ENCODE measurements at places on chromosomes 12 and 14. TPM values are rescaled to one million over a fixed set of nuclear protein-coding genes. Genes with fewer than 3 reads are reported as not detected.

DNA sequence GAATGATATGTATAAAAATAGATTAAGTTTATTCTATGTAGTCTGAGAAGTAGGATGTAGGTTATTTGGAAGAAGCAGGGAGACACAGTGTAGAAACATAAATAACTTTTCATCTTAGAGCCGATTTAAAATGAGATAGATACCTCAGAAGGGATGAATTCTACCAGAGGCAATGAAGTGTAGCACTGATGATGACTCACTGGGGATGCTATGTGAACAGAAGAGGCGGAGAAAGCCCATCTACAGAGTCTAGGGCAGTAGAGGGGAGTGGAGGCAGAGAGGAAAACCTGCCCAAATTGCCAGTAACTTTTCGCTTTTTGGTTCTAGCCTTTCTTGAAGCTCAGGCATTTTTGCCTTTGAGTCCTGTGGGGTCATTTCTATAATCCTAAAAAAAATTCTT lies 451.8 kb downstream of the ATP23 start:
- no peak overlapping the region for H3K27ac ChIP-seq
- no peak overlapping the region for H3K4me3 ChIP-seq
- DNase-seq, result no peak
- H3K36me3 ChIP-seq, result no peaks in the 10 kb centered on the region
- H3K4me1 ChIP-seq, result no peaks in the 10 kb centered on the region
- H3K27me3 ChIP-seq, result no peaks in the 10 kb centered on the region

- H3K27ac ChIP-seq, result no peak overlapping the region
- H3K4me1 ChIP-seq, result no peaks in the 10 kb centered on the region
- no peaks in the 10 kb centered on the region for H3K27me3 ChIP-seq
- DNase-seq, result no peak
- H3K4me3 ChIP-seq, result no peak overlapping the region
These were observed 8.7 kb downstream of the OR11H4 start for GRCh38 chr14:20247646-20248246.

DNA sequence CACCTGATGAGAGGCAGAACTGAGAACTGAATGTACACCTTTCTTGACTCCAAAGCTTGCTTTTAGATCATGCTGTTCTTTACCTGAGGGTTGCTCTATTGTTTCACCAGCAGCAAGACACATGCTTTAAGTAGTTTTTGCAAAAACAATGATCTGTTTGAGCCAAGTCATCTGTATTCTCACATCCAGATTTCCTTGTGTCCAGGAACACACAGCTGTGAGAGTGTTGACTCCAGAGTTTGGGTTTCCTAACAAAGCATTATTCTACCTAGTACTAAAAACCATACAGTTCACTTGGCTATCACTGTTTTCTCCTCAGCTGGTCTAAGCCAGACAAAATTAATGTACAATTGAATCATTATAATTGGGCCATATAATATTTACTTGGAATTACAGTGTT lies 120.4 kb downstream of the STAB2 start:
- no peaks in the 10 kb centered on the region for H3K4me1 ChIP-seq
- H3K27ac ChIP-seq, result no peak overlapping the region
- DNase-seq, result no peak
- H3K36me3 ChIP-seq, result no peaks in the 10 kb centered on the region
- H3K27me3 ChIP-seq, result no peaks in the 10 kb centered on the region

- peaks cover 1% of the 10 kb centered on the region for H3K4me1 ChIP-seq
- H3K36me3 ChIP-seq, result no peaks in the 10 kb centered on the region
- no peak overlapping the region for H3K27ac ChIP-seq
- no peak overlapping the region for H3K4me3 ChIP-seq
- no peaks in the 10 kb centered on the region for H3K27me3 ChIP-seq
These were observed 72.1 kb upstream of the DUSP6 start for GRCh38 chr12:89424389-89424788.

DNA sequence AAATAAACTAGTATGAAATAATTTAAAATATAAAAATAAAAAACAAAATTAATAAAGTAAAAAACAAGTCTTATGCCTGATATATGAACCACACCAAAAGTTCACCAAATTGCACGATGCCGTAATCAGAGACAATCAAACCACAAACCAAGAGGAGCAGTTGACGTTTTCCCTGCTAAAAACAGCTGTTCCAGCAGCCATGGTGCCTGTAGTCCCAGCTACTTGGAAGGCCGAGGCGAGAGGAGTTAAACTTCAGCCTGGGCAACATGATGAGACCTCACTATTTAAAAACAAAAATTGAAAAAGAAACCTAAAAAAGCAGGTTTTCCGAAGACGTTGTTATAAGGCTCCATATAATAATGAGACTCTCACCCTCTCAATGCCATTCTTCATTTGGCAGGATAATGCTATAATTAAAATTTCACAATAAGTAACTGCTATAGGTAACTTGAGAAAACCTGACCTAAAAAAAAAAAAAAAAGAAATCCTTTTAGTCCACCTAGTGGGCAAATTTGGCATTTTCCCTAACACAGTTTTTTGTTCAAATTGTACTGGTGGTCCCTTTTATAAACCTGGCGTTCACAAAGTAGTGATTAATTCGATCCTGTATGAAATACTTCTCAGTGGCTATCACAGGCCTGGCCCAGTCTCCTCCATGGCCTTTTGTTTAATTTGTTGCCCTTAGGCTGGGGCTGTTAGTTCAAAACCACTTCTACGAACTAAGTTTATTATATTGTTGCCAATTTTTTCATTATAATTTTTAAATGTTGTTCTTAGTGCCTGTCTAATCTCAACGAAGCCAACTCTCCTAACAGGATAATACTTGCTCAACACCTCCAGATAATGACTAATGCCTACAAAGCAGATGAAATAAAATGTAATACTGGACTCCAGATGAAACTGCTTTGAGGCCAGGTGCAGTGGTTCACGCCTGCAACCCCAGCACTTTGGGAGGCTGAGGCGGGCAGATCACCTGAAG lies 62.1 kb downstream of the TNFAIP2 start:
- no peak overlapping the region for H3K27ac ChIP-seq
- DNase-seq, result peak; percentile 68
- H3K36me3 ChIP-seq, result no peaks in the 10 kb centered on the region
- no peaks in the 10 kb centered on the region for H3K4me1 ChIP-seq
- peaks cover 15% of the 10 kb centered on the region for H3K27me3 ChIP-seq
- no peak overlapping the region for H3K4me3 ChIP-seq

DNA sequence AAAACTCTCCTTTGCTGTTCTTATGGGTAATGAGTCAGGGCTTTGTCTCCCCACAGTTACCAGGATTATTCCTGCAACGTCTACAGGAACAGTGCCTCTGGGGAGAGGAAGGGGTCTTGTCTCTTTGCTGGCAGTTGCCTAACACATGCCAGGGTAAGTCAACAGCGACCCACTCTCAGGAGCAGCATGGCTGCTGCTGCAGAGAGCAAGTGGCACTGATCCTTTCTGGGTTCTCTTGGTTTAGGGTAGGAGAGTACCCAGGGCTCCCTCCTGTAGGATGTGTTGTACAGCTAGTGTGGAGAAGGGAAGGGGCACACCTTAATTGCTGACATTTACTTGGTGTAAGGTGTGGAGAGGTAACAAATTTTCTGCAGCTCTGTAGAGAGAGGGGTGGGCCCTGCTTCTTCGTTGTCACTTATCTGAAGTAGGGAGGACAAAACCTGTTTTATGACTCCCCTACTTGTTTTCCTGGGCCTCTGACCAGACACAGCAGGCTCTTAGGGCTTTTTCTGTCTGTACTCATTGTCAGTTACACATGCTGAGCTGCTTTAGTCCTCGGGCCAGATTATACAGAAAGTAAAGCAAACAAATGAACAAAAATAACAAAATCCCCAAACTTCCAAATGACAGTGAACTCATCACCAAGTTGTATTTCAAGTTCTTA lies 168.2 kb downstream of the ACSS3 start:
- no peaks in the 10 kb centered on the region for H3K27me3 ChIP-seq
- H3K27ac ChIP-seq, result no peak overlapping the region
- H3K4me1 ChIP-seq, result no peaks in the 10 kb centered on the region
- H3K36me3 ChIP-seq, result no peaks in the 10 kb centered on the region
- no peak for DNase-seq

- DNase-seq, result no peak
- peaks cover 8% of the 10 kb centered on the region for H3K4me1 ChIP-seq
- no peaks in the 10 kb centered on the region for H3K27me3 ChIP-seq
- no peak overlapping the region for H3K27ac ChIP-seq
These were observed 1085.4 kb downstream of the SLC6A15 start for GRCh38 chr12:83827193-83827592.

DNA sequence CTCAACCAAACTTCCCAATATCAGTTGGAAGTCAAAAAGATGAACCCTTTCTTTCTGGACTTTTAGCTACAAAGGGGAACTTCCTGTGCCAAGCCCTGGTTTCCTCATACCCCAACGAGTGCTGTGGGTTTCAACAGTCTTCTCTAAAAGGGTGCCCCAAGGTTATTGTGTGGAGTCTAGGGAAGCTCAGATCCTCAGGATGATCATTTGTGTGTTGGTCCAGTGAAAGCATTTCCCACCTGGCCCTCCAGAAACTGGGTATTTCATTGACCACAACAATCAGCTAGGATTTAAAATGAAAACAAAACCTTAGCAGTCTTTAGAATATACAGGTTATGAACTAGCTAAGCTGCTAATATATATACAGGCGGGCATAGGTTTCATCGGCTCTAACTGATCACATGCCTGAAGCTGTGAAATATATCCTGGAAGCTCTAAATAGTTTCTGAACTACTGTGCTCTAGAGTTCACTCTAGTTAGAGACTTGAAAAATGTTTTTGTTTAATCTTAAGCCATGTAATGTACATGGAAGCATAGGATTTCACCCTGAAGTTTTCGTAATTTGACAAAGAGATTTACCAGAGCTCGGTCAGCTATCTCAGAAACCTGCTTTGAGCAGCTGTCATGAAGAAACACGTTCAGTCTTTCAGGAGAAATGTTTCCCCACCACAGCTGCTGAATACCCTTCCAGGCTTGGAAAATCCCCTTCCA lies 29.6 kb downstream of the P2RX4 start:
- peaks cover 31% of the 10 kb centered on the region for H3K36me3 ChIP-seq
- H3K27ac ChIP-seq, result peak overlapping the region; percentile 35
- DNase-seq, result no peak
- peaks cover 14% of the 10 kb centered on the region for H3K4me1 ChIP-seq
- H3K27me3 ChIP-seq, result no peaks in the 10 kb centered on the region

GRCh38 chr14:50524731-50525515 lies 7.4 kb downstream of the MAP4K5 start:
- peaks cover 4% of the 10 kb centered on the region for H3K36me3 ChIP-seq
- H3K4me1 ChIP-seq, result peaks cover 13% of the 10 kb centered on the region
- no peak for DNase-seq
- H3K4me3 ChIP-seq, result no peak overlapping the region
- no peaks in the 10 kb centered on the region for H3K27me3 ChIP-seq

GRCh38 chr14:33811721-33812120 lies 139.2 kb downstream of the EGLN3 start:
- H3K27ac ChIP-seq, result no peak overlapping the region
- H3K27me3 ChIP-seq, result peaks cover 23% of the 10 kb centered on the region
- H3K36me3 ChIP-seq, result no peaks in the 10 kb centered on the region
- no peak overlapping the region for H3K4me3 ChIP-seq

- H3K27ac ChIP-seq, result no peak overlapping the region
- H3K4me1 ChIP-seq, result no peaks in the 10 kb centered on the region
- no peak for DNase-seq
- no peaks in the 10 kb centered on the region for H3K36me3 ChIP-seq
- no peaks in the 10 kb centered on the region for H3K27me3 ChIP-seq
- H3K4me3 ChIP-seq, result no peak overlapping the region
These were observed 91.5 kb upstream of the PTGDR start for GRCh38 chr14:52175982-52176502.

DNA sequence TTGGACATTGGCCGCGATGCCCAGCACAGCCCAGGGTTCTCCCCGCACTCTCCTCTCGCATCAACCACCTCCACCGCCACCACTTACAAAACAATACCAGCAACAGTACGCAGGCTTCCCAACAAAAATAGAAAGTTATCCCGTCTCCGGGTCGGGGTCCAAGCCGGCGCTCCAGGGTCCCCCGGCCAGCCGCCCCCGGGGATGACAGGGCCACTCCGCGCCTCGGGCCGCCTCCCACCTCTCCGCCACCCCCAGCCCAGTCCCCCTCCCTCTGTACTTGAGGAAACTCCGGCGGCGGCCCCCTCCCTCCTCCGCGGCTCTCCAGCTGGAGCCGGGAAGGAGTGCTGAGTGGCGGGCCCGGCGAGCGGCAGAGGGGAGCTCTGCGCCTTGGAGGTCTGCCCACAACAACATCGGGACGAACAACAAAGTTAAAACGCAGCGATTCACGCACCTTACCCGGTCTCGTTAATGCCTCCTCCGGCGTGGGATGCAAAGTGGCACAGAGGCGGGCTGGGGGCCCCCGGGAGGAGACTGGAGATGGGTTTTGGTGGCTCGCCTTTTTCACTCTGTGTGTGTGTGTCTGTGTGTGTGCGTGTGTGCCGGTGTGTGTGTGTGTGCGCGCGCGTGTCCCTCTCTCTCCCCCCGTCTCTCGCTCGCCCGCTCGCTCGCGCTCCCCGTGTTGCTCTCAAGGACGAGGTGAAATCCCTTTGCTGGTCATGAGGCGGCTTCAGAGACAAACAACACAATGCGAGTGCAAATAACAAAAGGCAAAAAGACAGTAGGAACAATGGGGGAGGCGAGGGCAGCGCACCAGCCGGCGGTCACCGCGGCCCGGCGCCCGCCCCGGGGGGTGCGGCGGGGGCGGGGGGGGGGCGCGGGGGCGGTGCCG lies 386.8 kb downstream of the BCAT1 start:
- H3K27ac ChIP-seq, result peak overlapping the region; percentile 61
- DNase-seq, result peak; percentile 93
- peak overlapping the region; percentile 73 for H3K4me3 ChIP-seq
- H3K36me3 ChIP-seq, result no peaks in the 10 kb centered on the region
- H3K4me1 ChIP-seq, result peaks cover 6% of the 10 kb centered on the region

- no peaks in the 10 kb centered on the region for H3K36me3 ChIP-seq
- H3K4me1 ChIP-seq, result peaks cover 4% of the 10 kb centered on the region
- no peak overlapping the region for H3K27ac ChIP-seq
- no peak for DNase-seq
- no peak overlapping the region for H3K4me3 ChIP-seq
These were observed 9.5 kb downstream of the BDKRB1 start for GRCh38 chr14:96265383-96266095.

- H3K27ac ChIP-seq, result no peak overlapping the region
- DNase-seq, result no peak
- H3K4me1 ChIP-seq, result no peaks in the 10 kb centered on the region
- H3K4me3 ChIP-seq, result no peak overlapping the region
These were observed 359.1 kb upstream of the TBX3 start for GRCh38 chr12:115043079-115043478.

- H3K4me1 ChIP-seq, result no peaks in the 10 kb centered on the region
- no peak for DNase-seq
- H3K4me3 ChIP-seq, result no peak overlapping the region
- H3K27ac ChIP-seq, result no peak overlapping the region
These were observed 28.3 kb downstream of the KIF26A start for GRCh38 chr14:104166698-104167097.

- H3K27me3 ChIP-seq, result no peaks in the 10 kb centered on the region
- DNase-seq, result no peak
- no peak overlapping the region for H3K27ac ChIP-seq
- H3K36me3 ChIP-seq, result no peaks in the 10 kb centered on the region
- peaks cover 18% of the 10 kb centered on the region for H3K4me1 ChIP-seq
These were observed 30.9 kb upstream of the KLRF1 start for GRCh38 chr12:9796346-9796745.

Gene AJUBA
- total RNA-seq, result 33.8 TPM

Gene DLGAP5
- total RNA-seq, result 0.34 TPM

Gene RIMBP2
- 1.7 TPM for total RNA-seq

Gene MMP17
- 4.6 TPM for total RNA-seq

Gene ADAM21
- 0.17 TPM for total RNA-seq

Gene NTN4
- total RNA-seq, result 72.4 TPM

Gene STYK1
- 1.0 TPM for total RNA-seq

Gene CLBA1
- total RNA-seq, result 15.0 TPM

Measured in lung (tissue), 17 donors.